ENCODE measurements at places on chromosomes 1 and 21.

GRCh38 chr1:154463512-154463990, 38.5 kb upstream of the TDRD10 start:
- DNase-seq, result no peak

DNA sequence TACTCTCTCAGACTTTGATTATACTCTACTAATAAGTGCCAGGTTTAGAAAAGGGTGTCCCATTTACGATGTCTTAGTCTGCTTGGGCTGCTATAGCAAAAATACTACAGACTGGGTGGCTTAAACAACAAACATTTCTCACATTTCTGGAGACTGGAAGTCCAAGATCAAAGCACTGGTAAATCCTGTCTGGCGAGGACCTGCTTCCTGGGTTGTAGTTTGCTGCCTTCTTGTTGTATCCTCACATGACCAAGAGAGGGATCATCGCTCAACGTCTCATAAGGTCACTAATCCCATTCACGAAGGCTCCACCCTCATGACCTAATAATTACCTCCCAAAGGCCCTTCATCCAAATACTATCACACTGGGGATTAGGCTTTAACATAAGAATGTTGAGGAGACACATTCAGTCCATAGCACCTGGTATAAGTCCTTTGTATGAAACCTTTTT, 12.0 kb downstream of the PRDX6 start:
- DNase-seq, result no peak

DNA sequence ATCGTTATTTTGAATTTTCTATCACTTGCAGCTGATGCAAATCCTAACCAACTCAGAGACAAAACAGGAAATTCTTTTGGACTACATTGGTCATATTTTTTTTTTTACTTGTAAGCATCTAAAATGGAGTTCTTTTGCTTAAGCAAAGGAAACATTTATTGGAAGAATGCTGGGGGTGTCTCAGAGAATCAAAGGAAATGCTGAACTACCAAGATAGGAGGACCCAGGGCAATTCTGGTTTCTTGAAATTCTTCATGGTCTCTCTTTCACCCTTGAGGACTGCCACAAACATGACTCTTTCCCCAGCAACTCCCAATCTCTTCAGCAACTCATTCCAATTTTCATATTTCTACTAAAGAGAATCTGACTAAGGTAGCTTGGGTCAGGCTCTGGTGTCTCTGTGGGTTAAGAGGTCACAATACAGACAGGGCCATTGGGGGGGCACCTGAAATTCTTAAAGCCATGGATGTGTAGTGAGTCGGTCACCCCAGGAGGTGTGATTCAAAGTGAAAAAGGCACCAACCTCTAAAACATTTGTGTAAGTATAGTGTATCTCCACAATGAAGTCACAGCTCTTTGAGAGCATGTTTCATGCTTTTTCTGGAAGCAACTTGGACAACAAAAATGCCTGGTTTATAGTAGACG, 171.1 kb upstream of the FGGY start:
- no peak for DNase-seq

GRCh38 chr1:76725864-76726619, 141.2 kb upstream of the ST6GALNAC5 start:
- no peak for DNase-seq

- DNase-seq, result no peak
Observed at GRCh38 chr1:159339536-159339935, 37.4 kb downstream of the FCER1A start.

DNA sequence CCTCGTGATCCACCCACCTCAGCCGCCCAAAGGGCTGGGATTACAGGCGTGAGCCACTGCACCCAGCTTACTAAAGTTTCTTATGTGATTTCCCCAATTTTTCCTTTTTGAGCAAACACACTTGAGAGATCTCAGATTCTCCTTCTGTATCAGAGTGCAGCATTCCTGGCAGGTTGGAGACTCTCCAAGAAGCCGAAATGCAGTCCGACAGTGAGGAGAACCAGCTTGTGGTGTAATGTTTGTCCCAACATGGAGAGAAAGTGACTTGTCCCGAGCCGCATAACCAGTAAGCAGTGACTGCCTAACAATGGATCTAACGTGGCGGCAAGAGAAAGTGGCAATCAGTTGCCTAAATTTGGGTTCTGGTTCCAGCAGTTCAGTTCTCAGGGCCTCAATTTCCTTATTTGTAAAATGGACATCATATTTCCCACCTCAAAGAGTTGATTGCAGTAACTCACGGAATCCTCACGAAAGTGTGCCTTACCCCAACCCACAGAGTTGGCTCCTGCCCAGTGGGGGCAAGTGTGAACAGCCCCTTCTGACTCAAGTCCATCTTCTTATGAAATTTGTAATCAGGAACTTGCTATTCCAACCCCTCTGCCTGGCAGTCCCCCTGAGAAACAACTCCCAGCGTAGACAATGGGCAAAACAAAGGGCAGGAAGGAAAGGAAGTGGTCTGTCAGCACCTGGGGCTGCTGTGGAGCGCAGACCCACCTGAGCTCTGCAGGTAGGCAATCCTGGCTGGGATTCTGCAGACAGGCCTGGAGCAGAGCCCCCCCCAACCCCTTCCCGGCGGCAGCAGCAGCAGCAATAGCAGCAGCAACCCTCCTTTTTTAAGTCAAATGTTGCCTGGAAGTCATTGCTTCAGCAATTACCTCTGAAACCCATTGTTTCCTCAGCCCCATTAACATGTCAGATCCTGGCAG, 223.6 kb upstream of the POU3F1 start:
- no peak for DNase-seq

DNA sequence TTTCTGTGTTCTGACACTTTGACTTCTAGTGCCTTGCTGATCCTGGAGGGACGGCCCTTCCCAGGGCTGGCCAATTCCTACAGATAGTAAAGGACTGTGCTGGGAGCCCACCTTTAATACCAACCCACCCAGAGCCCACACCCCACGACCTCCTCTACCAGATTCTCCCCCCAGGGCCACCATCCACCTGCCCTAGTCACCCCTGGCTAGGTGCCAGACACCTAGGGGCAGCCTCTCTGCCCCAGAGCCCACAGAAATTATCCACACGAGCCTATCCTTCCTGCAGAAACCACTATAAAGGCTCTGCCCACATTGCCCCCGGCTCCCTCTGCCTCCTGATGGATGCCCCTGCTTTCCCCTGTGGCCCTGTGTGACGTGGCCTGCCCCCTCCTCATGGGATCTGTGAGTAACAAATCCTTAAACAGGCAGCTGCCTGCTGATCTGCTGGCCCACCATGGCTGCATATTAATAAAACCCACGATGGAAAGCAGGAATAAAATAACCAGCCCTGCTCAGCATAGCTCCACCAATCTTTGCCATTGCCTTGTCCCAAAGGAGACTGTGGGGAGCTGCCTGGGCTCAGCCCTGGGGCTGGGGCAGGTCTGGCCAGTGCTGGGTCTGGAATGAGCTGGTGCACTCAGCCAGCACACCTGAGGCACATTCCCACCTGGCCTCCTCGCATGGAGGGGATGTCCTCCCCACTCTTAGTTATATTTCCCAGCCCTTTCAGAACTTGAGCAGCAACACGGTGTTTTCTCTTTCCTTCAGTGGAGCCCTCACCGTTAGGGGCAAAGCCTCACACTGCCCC, 488.5 kb downstream of the NPHP4 start:
- DNase-seq, result no peak

GRCh38 chr1:22252251-22252650, 109.4 kb upstream of the WNT4 start:
- DNase-seq, result no peak

- no peak for DNase-seq
Observed at GRCh38 chr1:165647517-165647916, 16.5 kb downstream of the MGST3 start.

DNA sequence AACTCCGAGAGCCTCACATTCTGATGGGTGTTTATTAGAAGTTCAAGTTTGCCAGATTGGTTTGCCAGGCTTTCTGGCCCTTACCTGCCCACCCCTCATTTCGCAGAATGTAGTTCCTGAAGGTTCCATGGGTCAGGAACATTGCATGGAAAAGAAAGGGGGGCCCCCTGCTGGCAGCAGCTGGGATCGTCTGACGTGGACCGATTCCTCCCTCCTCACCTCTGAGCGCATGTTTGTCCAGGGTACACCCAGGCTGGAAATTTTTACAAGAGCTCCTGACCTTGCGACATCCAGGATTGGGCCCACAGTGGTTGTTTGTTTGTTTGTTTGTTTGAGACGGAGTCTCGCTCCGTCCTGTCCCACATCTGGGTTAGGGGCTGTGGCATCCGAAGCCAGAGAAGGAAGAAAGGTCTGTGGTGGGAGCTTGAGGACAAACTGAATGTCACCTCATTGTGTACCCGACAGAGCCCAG, 126.0 kb upstream of the TMEM51 start:
- DNase-seq, result no peak

GRCh38 chr1:34697818-34698217, 57.0 kb upstream of the GJB5 start:
- DNase-seq, result no peak

DNA sequence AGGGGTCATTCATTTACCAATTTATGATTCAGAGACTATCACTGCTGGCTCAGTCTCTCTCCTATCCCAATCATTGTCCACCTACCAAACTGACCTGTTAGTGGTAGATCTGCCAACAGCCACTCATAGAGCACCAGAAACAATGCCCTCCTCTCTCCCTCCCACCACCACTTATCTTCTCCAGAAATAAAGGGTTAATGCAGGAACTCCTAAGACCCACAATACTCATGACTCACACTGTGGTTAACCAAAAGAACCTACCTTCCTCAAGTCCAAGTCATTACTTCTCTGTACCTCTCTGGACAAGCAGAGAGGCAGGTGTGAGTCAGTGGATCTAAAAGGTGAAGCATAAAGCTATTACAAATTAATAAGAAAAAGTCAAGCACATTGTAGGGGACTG, 40.9 kb upstream of the CAMK1G start:
- DNase-seq, result no peak

GRCh38 chr1:60847391-60847790, 235.0 kb upstream of the NFIA start:
- DNase-seq, result no peak

DNA sequence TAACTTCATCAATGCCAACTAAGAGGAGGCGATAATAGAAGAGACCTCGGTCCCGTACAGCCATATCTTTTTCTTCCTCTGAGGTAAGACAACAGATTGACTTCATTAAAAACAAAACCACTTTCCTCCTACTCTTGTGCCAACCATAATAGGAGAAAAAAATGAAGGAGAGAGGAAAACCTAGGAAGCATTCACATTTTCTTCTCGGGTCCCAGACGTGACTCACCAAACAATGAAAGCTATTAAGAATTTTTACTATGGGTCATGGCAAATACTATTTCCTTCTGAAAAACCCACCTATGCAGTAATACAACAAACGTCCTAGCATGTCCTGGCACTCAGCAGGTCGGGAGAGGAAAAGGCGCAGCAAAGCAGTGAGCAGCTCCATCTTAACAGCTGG, 8.6 kb upstream of the BCL2L15 start:
- DNase-seq, result no peak

- DNase-seq, result no peak
Observed at GRCh38 chr1:17635811-17636210, 96.3 kb downstream of the ARHGEF10L start.

DNA sequence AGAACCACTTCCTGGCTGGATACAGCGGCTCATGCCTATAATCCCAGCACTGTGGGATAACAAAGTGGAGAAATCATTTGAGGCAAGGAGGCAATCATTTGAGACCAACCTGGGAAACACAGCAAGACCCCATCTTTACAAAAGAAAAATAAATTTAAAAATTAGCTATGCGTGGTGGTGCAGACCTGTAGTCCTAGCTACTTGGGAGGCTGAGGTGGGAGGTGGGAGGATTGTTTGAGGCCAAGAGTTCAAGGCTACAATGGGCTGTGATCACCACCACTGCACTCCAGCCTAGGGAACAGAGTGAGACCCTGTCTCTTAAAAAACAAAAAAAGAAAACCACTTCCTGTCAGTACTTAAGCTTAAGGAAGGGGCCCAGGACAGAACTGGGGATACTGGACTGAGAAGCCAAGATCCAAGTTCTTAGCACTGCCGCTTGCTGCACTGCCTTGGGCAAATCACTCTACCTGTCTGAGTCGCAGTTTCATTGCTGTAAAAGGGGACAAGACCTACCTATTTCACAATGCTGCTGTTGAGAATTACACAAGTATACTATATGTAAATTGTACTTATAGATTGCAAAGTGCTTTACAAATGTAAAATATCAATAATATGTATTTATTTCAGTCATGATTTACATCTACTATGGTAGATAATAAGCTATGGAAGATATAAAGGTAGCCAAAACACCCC, 154.9 kb downstream of the RERE start:
- DNase-seq, result no peak

GRCh38 chr1:47298025-47298699, 15.8 kb downstream of the STIL start:
- no peak for DNase-seq

DNA sequence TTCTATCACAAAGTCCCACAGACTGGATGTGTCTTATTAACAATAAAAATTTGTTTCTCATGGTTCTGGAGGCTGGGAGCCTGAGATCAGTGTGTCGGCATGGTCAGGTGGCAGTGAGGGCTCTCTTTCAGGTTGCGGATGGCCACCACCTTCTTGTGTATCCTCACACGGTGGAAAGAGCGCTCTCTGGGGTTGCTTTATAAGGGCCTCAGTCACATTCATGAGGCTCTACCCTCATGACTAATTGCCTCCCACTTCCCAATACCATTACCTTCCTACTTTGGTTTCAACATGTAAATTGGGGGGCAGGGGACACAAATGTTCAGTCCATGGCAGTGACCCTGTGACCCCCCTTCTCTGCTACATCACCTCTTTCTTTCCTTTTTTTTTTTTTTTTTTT, 20.7 kb upstream of the MX1 start:
- no peak for DNase-seq

DNA sequence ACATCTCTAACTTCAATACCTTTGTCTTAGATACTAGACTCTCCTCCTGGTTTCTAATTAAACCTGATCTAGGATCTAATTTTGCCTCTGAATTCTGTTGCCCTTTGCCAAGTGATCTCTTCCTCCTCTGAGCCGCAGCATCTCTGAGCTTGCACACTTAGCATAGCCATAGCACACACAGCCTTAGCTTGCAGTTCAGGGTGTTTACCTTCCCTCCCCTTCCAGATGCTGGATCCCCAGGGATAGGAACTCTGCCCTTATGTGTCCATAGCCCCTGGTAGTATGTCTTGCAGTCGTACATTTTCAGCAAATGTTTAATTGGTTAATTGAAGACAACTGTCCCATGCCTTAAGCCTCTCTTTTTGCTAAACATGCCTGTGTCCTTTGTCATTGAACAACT, 30.3 kb downstream of the SELL start:
- no peak for DNase-seq

DNA sequence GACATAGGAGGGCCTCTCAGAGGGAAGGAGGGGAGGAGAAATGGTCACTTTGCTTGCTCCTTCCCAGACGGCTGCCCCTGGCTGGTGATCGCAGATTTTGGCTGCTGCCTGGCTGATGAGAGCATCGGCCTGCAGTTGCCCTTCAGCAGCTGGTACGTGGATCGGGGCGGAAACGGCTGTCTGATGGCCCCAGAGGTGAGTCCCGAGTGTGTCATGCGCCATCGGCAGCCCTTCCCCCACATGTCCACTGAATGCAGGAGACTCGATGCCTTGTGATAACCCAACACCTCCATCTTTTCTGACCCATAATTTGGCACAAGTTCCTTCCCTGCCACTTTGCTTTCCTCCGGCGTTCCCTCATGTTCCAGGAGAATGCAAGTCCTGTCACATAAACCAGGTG, 12.7 kb downstream of the DDOST start:
- no peak for DNase-seq

GRCh38 chr21:42840411-42841155, 38.8 kb downstream of the WDR4 start:
- DNase-seq, result no peak

Measured in NCI-H524 treated with DMSO at 0.1 percent for 48 hours (cell line).